Fibroblast of upper back skin (primary cell): ENCODE measurements at places on chromosomes 2 and 18.

GRCh38 chr2:164840930-164841718 lies 499 bp downstream of the COBLL1 start:
- DNase-seq, result peak; percentile 77

DNA sequence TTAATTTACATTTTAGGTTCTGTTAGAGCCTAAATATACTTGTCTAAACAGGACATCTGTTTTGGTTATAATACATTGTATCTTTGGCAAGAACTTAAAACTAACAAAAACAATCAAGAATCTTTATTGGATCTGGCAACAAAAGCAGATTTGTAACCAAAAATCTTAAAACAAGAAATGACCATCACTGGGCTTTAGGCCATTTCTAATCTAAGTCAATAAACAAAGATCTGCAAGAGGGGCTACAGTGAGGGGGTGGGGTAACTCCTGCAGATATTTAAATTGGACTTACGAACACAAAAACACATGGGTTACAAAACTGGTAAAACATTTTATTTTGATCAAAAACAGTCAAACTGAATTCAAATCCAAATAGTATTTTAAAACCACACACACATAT lies 77.3 kb downstream of the SRBD1 start:
- DNase-seq, result no peak

GRCh38 chr2:12592296-12592695 lies 124.4 kb upstream of the TRIB2 start:
- no peak for DNase-seq

DNA sequence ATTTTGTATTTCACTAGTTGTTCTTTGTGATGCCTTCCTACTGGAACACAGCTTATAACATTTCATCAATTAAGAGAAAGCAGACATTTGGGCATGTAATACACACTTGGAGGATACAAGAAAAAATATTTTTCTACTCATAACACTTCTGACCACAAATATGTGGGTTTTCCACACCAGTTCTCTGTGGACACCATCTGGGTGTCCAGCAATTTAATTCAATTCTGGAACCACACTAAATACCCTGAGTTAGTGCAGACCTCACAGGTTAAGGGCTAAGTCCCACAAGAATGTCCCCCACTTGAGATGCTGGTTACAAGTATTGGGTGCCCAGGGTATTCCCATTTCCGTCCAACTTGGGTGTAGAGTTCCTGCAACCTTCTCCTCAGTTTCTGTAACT lies 91.1 kb upstream of the SKOR2 start:
- DNase-seq, result peak; percentile 52

GRCh38 chr2:241818943-241819270 lies 9.9 kb downstream of the NEU4 start:
- no peak for DNase-seq

DNA sequence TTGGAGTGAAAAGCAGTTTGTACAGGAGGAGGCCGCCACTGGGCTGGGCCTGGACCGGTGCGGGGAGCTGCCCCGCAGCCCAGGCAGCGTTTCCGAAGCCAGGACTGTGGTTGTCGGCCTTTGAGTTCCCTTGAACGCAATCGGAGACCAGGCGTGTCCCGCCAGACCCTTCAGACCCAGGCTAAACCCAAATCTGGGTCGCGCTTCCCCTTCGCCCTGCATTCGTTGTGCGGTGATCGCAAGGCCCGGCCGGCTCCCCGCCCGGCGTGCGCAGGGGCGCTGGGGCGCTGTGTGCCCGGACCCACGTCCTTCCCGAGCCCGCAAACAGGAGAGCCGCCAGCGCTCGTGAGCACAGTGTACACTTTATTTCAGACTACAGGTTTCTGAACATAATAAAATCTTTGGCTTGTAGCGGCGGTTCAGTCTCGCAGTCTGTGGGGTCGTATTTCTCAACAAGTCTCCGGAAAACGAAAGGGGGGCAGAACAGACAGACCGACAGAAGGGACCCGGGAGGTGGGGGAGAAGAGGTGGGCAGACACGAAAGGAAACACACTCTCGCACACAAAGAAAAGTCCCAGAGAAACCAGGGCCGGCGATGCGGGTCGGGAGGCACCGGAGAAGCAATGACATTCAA lies 5.5 kb downstream of the EN1 start:
- no peak for DNase-seq

DNA sequence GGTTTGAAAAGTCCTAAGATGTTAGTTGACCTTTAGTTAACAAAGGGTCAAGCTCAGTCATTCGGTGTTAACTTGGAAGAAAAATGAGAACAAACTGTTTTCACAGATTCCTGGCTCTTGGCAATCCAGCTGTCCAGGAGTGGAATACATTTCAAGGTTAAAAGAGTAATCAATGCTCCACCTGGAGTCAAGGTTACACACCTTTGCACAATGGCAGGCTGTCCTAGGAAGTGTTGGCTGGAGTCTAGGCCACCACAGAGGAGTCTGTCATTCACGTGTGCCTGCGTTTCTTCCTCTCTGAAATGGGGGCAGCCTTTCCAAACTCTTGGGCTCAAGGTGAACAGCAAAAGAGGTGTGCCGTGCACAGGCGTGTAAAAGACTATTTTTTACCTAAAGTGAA lies 6.3 kb upstream of the ID2 start:
- no peak for DNase-seq

GRCh38 chr2:108932736-108933332 lies 56.2 kb downstream of the EDAR start:
- no peak for DNase-seq

- DNase-seq, result no peak
Observed at GRCh38 chr2:203662487-203662886, 44.0 kb upstream of the CD28 start.

- peak; percentile 45 for DNase-seq
Observed at GRCh38 chr2:67485431-67485830, 88.3 kb downstream of the ETAA1 start.

GRCh38 chr2:239277401-239278085 lies 123.3 kb downstream of the HDAC4 start:
- DNase-seq, result no peak

- DNase-seq, result no peak
Observed at GRCh38 chr2:4549666-4550210, 846.4 kb downstream of the DCDC2C start.
